ENCODE measurements at places on chromosomes 1 and 21.

DNA sequence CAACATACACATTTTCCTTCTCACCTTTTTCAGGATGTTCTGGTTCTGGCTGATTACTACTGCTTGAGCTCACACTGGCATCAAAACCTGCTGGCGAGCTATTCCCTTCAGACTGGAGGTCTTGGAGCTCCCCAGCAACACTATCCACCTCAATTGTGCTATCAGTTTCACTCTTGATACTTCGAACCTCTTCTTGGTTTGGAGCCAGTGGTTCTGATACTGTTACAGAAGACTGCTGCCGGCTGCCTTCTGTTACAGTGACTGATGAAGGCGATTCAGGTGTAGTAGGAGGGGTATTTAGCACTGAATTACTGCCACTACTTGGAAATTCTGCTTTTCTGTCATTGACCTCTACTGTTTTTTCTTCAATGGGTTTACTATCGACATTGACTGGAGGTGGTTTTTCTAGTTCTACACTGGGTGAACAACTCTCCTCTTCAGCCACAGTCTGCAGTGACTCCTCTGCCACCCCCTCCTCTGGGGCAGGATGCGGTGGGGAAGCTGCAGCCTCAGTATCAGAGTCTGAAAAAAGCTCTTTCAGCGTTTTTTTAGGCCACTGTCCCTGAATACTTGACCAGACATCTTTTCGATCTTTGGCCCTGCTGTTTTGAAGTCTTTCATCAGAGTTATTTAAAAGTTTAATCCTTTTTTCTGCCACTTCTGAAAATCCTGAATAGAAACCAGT lies 20.7 kb upstream of the RBM34 start:
- no peak for DNase-seq

GRCh38 chr1:15405106-15405850 lies 4.4 kb upstream of the EFHD2 start:
- no peak for DNase-seq

- no peak for DNase-seq
These were observed 29.6 kb upstream of the C1orf105 start for GRCh38 chr1:172390683-172391551.

- no peak for DNase-seq
These were observed 9.6 kb upstream of the SLC25A34 start for GRCh38 chr1:15726508-15726907.

DNA sequence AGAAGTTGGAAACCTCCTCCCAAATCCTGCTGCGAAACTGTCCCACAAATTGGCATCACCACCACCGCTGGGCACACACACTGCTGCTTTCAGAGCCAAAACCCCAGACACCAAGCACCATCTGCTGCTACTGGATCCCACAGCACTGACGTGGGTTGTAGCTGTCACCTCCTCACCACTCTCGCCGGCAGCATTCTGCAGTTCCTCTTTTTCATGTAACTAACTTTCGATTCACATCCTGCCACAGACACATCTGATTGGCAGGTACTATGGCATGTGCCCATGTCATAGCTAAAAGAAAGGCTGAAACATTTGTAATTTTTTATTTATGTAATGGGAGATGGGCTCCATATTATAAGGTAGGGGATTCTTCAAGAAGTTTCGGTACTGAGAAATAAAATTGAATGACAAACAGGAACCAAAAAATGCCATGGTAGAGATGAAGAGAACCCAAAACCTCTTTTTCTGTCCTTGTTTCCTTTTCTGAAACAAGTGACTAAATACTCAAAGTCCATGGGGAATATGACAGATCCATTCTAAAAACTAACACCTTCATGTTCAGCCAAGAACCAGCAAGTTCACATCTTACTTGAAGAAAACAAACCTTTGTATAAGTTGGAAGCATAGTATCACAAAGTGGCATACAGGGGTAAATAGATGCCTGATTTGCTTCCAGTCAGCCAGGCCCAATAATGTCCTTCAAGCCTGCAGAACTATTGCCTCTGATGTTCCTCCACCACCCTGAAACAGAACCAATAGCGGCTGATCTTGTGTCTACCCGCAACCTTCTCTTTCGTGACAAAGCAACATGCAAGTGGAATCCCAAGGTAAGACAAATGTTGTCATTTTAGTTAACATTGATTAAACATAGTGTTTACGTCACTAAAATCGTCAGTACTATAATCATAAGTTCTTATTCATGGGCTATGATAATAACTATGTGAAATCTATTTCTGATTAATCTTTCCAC lies 26.6 kb upstream of the RGS13 start:
- no peak for DNase-seq

DNA sequence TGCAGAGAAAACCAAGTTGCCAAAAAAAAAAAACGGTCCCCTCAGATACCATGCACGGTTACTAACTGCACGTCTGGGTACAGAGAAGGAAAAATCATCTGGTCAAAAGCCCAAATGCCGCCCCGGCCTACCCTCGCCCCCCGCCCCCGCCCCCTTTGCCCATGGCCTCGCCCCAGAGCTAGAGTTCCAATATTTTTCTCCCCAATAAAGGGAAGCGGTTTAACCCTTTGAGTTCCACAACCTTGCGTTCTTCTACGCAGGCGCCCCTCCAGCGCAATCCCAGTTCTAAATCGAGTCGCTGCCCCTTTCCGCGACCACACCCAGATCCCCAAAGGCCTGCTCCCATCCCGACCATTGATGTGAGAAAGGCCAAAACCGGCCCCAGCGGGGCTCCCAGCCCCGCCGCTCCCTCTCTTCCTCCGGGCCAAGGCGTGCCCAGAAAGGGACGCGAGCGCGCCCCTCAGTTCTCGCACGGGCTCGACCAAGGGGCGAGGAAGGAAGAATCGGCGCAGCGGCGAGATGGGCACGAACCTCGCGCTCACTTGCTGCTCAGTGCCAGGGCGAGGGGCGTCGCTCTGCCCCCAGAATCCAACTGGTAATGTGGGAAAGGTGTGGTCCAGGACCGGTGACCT lies 797 bp downstream of the WDR47 start:
- DNase-seq, result peak; percentile 61

DNA sequence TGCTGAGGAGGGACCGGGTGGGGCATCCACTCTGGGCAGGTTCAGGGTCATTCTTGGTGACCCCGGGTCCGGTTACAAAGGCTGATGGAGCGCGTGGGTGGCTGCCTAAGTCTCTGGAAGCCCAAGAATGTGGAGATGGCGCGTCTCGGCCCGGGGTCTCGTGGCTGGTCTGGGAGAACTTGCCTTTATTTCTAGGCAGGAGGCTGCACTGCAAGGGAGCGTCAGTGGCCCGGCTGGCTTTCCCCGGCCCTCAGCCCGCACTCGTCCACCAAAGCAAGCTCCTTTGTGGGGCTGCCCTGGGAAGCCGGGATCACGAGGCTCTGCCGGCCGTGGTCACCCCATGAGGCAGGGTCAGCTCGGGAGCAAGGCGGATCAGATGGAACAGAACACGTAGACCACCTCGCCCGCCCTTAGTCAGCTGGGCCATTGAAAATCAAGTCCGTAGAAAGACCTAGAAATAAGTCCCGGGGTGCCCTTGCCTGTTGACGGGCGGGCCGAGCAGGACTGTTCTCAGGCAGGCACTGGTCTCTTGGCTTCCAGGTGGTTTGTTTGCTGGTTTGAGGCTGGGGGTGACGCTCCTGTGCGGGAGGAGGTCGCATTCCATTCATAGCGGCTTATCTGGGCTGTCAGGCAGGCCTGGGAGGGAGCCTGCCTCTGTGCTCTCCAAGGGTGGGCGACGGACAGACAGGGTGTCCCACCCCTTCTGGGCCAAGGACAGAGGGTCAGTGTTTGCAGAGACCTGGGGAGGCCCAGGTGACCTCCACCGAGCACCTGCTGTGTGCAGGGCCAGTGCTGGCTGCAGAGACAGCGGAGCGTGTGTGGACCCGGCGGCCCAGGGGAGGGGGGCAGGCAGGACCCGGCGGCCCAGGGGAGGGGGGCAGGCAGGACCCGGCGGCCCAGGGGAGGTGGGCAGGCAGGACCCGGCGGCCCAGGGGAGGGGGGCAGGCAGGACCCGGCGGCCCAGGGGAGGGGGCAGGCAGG lies 25.8 kb downstream of the COL18A1 start:
- DNase-seq, result no peak

DNA sequence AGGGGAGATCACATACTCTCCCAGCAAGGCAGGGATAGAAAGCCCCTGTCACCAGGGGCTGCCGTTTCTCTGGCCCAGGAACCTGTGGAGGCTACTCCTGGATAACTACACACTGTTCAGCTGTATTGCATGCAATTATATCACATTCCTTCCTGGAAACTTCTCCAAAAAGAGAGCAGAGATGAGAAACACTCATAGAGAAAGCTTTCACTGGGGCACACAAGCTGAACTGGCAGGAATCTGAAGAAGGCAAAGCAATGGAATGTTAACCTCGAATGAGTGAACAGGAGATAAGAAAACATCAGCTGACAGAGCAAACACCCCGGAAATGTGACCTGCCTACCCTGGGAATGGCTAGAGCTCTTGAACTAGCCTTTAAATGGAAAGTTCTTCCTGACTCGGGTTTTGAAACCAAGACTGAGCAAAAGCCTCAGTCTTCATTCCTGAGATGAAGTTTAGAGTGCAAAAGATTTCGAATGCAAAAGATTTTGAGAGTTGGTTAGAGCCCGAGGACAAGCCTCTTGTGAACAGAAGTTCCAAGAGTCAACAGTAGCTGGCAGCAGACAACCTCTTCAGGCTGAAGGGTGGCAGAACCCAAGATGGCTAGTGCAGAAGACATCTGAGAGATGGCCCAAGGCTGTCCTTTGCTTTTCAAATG lies 32.3 kb downstream of the CCN1 start:
- peak; percentile 15 for DNase-seq

DNA sequence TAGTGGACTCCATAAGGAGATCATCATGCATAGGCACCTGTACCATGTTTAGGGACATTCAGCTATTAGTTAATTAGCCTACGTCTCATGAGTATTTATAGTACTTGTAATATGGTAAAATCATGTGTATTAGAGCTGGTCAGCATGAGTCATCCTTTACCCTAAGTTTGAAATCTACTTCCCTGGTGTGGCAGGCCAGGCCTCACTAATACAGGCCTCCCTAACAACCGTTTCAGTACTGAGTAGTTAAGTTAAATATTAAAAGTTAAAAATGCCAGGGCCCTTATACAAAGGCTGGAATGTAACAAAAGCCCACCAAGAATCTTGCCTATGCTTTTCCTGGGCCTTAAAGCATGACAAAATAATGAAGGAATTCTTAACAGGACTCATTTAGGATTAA lies 356.3 kb upstream of the DPYD start:
- peak; percentile 15 for DNase-seq

DNA sequence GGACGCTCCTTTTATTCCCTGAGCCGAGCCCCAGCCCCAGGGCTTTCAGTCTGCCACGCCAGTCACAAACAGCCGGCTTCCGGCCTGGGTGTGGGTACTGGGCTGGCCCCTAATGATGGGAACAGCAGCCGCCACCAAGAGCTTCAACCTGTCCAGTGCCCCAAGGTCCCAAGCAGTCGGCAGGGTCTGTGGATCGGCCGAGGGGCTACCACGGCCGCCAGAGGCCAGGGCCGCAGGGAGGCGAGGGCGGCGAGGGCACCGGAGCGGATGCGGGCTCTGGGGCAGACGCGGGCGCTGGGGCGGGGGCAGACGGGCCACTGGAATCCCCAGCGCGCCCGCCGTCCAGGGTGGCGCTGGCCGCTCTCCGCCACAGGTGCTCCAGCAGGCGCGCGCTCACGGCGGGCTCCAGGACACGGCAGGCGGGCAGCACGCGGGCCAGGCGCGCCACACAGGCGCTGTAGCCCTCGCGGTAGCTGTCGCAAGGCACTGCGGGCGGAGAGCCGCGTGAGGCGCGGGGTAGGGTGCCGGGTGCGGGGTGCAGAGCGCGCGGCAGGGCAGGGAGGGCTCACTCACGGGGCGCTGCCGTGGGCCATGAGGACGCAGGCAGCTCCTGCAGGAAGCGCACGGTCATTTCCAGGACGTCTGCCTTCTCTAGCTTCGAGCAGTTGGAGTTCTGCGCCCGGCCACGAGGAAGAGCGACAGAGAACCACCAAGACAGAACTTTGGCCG lies 887 bp downstream of the HES2 start:
- no peak for DNase-seq

DNA sequence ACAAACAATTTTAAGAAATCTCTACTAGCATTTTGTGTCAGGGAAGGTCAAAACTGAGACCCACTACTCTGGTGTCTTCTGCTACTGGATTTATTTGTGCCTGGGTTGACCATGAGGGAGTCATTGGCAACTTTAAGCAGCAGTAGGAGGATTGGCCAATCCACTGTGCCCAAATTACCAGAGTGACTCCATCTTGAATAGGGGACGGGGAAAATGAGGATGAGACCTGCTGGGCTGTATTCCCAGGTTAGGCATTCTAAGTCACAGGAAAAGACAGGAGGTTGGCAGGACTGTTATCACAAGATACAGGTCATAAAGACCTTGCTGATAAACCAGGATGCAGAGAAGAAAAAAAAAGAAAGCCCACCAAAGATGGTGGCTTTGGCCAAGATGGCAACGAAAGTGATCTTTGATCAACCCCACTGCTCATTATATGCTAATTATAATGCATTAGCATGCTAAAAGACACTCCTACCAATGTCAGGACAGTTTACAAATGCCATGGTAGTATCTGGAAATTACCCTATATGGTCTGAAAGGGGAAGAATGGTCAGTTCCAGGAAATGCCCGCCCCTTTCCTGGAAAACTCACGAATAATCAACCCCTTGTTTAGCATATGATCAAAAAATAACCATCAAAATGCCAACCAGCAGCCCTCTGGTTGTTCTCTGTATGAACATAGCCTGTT lies 200.9 kb downstream of the LTN1 start:
- DNase-seq, result no peak

- no peak for DNase-seq
These were observed 41.5 kb upstream of the ATP1A1 start for GRCh38 chr1:116331523-116331922.

- DNase-seq, result no peak
These were observed 21.6 kb downstream of the GLMN start for GRCh38 chr1:92277105-92277723.

DNA sequence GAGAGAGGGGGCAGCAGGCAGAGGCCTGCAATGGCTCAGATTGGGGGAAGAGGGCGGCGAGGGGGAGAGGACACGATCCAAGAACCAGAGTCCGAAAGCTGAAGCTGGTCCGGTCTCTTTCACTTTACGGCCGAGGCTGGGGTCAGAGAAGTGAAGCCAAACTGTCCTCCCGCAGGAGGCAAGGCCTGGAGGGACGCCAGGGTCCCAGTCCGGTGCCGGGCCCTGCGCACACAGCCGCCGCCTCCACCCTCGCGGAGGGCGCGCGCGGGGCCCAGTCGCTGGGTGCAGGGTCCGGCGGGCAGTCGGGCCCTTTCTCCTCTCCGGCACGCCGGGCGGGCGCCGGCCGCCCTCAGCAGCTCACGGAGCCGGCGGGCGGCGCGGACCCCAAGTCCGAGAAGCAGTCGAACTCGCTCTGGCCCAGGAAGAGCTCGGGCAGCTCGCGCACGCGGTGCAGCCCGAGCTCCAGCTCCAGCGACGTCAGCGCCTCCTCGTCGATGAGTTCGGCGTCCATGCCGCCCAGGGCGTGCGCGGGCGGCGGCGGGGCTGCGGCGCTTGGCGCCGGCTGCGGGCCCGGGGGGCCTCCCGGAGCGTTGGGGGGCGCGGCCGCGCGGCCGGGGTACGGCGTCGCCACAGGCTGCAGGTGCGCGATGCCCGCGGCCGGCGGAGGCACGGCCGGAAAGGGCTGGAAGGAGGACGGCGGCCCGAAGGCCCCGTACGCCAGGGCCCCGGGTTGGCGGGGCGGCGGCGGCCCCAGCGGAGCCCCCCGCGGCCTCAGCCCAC lies 749 bp downstream of the CITED4 start:
- peak; percentile 36 for DNase-seq

- no peak for DNase-seq
These were observed 43.0 kb downstream of the TMEM53 start for GRCh38 chr1:44631333-44631646.

GRCh38 chr1:113628997-113629396 lies 130.3 kb downstream of the PHTF1 start:
- no peak for DNase-seq

GRCh38 chr1:102842606-102843005 lies 265.7 kb downstream of the COL11A1 start:
- no peak for DNase-seq

GRCh38 chr1:183880531-183881243 lies 75.8 kb downstream of the RGL1 start:
- DNase-seq, result no peak
